Small intestine (tissue), 16 donors: ENCODE measurements at places on chromosomes 3 and 15.
A peak's percentile ranks its signal among the peaks of the same experiment; 100 is the strongest.

GRCh38 chr3:105801397-105801796 is 67.4 kb downstream of the CBLB start:
- no peak for DNase-seq

GRCh38 chr3:13598926-13599886 is 50.3 kb downstream of the FBLN2 start:
- DNase-seq: no peak

GRCh38 chr3:32401556-32402081 is 10.0 kb downstream of the CMTM7 start:
- DNase-seq: peak; percentile 78

DNA sequence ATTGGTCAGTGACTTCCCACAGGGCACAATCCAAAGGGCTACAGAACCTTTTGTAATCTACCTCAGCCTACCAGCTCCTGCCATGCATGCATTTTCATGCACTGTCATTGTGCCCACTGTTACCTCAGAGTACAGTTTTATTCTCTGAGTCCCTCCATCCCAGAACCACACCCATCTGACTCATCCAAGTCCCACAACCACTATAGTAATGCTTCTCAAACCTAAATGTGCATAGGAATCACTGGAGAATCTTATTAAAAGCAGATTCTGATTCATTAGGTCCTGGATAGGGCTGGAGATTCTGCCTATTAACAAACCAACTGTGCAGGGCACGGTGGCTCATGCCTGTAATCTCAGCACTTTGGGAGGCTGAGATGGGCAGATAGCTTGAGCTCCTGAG is 3.7 kb upstream of the B3GALNT1 start:
- DNase-seq: no peak

DNA sequence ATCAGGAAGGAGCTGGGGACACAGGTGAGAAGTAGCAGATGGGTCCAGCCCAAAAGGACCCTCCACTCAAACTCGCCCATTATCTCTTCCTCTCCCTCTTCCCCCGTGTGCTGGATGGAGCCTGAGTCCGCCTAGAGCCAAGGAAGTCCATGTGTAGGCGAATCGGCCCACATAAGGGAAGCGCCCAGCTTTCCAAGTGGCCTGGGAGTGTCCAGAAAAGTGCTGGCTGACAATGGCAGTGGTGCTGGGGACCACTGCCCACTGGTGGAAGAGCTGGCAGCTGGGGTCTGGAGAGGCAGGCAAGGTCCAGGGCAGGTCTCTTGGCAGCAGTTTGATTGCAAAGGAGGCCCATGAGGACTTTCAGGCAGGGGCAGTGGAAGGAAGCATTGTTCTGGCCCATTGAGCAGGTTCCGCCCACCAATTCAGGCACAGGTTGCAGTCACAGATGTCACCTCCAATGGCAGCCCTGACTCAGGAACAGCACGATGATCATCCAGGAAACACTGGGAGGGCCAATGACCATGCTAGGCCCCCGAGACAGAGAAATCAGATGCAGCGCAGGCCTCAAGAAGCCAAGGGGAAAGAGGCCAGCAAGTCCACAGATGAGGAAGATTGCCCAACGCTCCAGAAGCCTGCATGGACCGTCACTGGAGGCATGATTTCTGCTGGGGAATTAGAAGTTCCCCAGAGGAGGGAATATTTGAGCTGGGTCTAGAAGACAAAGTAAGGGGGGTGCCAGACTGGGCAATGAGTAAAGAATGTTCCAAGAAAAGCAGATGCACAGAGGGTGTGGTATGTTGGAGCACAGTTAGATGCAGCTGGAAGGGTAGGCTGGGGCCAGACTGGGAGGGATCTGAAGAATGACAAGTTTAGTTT is 3.0 kb downstream of the MFGE8 start:
- no peak for DNase-seq
